Left renal pelvis (tissue), 4 donors: ENCODE measurements at places on chromosomes 2 and 18.

DNA sequence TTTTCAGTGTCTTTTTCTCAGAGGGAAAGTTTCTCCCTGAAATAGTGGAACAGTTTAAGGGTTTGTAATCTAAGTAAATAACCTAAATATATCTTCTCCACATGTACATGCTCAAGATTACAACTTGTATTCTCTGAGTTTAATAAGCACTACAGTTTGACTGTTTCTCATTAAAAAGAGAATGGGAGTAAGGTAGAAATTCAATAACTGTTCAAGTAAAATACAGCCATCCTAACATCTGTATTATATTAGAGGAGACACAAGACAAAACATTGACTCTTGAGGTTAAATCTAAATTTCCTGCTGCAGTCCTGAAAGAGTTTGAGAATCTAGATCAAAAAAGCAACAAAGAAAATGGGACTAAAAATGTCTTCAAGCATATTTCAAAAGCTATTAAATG is 73.0 kb upstream of the ZNF397 start:
- DNase-seq, result no peak

DNA sequence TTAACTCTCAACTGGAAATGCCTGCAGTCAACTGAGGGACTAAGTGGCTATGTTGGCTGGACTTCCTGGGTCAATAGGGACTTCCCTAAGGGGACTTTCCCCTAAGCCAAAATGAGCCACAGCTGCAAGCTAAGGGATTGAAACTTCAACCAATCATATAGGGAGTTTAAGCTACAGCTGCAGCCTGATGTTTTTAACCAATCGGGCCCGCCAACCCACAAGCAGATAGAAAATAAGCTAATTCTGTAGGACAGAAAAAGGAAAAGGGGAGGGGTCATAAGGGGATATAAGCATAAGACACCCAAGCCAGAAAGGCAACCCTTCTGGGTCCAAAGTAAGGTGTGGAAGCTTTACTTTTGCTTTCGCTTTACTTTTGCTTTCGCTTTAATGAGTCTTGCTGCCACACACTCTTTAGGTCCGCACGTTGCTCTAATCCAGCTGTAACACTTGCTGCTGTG is 927.5 kb downstream of the ERBB4 start:
- DNase-seq, result no peak

GRCh38 chr2:119730671-119731177 is 29.0 kb upstream of the PTPN4 start:
- DNase-seq, result no peak

GRCh38 chr2:72990695-72991438 is 73.5 kb downstream of the EMX1 start:
- no peak for DNase-seq

GRCh38 chr2:70935468-70936164 is at the start of gene ATP6V1B1:
Gene ATP6V1B1, plus strand, starts transcription at chr2:70935900. Its CDS starts 55 bp downstream, at chr2:70935955.
- DNase-seq, result peak; percentile 27

- DNase-seq, result no peak
Measured at GRCh38 chr2:208266553-208266893, 468 bp downstream of the PIKFYVE start.

- no peak for DNase-seq
Measured at GRCh38 chr2:95063086-95063958, 37.8 kb downstream of the MAL start.

DNA sequence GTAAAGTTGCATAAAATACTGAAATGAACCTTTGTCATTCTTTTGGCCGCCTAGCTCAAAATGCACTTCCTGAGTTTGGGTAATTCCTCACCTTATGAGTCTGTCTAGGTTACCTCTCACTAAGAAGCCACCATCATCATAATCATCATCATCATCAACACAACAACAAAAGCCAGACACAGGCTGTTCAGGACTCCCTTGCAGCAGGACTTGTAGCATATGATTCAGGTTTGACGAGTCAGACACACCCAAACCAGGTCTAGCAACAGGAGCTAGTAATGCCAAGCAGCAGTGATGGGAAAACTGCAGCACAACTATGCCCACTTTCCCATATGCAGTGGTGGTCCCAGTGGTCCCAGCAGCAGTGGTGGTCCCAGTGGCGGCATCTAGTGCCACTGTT is 2.8 kb upstream of the SGO2 start:
- DNase-seq, result no peak

DNA sequence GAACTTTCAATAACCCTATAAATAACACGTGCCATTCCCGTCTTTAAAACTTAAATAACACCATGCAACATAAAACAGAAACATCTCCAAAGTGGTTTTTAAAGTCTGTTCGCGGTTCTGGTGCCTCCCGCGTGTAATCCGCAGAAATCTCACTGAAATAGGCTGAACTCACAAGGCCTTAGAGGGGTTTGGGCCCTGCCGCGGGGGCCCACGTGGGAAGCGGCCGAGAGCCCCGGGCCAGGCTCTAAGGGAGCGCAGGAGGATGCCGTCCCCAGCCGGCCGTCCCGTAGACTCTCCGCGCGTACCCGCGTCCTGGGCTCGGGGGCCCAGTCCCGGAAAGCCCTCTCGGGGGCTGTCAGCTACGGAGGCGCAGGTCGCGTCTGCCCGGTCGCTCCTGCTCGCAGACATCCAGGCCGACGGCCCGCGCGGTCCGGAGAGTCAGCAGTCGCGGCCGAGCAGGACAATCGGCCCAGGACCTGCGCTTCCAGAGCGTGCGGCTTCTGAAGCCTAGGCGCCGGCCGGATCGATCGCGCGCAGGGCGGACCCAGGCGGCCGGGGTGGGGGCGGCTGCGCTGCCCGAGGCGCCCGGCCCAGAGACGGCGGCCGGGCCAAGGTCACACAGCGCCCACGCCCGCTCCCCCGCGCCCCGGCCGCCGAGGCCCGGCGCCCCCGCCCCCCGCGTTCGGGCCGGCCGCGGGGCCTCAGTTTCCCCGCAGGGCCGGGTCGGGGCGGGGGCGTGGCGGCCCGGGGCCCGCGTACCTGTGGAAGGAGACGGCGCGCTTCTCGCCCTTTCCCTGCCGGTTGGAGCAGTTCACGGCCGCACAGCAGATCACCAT is 558 bp downstream of the THAP4 start:
- DNase-seq, result no peak

GRCh38 chr18:42178376-42179080 is 223.5 kb downstream of the PIK3C3 start:
- DNase-seq, result no peak

- DNase-seq, result no peak
Measured at GRCh38 chr18:32695534-32695933, 77.3 kb downstream of the KLHL14 start.

GRCh38 chr2:64341461-64341860 is 112.5 kb upstream of the LGALSL start:
- no peak for DNase-seq

DNA sequence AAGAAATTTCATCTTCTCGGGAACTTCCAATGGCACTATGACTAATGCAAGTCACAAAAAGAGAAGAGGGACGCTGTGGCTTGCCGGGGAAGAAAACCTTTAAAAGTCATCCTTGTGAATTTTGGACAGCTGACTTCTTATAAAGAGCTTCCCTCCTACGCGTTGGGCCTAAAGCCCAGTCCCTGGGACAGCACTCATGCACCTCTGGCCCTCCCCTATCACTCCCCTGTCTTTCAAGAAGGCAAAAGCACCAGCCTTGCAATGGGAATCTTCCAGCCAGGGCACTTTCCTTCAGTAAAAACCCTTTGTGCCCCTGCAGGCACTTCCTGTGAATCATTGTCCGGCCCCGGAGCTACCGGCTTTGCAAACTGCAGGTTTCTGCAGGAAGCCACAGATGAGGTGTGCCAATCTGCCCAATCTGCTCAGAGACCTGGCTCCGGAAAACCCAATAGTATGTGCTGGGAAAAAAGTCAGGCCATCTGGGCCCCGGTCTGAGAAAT is 7.1 kb downstream of the MREG start:
- DNase-seq, result no peak

- DNase-seq, result no peak
Measured at GRCh38 chr2:180763263-180763989, 217.0 kb upstream of the UBE2E3 start.

- no peak for DNase-seq
Measured at GRCh38 chr2:16151281-16151570, 210.9 kb downstream of the MYCN start.

DNA sequence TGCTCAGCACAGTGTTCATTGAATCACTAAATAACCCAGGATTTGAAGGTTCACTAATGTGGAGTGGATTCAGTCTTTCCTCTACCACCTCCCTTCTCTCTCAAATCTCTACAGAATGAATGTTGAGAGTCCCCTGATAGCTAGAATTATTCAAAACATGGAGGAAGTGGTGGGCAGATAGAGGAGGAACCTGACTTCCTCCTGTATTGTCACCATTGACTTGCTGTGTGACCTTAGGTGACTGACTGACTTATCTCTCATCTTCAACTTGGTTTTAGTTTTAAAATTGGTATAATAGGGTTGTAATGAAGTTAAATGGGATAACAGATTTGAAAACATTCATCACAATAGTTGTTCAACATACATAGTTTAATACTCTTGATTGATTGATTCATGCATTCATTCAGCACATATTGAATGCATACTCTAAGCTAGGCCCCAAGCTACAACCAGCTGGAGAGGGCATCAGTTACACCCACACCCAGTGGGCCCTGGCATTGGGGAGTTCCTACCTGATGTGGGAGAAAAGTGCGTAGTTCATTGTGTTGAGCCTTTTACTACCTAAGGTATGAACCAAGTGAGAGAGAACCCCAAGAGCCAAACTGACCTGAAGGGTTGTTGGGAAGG is 96.0 kb downstream of the WDR7 start:
- no peak for DNase-seq

- no peak for DNase-seq
Measured at GRCh38 chr2:18178736-18179349, 300.4 kb downstream of the KCNS3 start.

DNA sequence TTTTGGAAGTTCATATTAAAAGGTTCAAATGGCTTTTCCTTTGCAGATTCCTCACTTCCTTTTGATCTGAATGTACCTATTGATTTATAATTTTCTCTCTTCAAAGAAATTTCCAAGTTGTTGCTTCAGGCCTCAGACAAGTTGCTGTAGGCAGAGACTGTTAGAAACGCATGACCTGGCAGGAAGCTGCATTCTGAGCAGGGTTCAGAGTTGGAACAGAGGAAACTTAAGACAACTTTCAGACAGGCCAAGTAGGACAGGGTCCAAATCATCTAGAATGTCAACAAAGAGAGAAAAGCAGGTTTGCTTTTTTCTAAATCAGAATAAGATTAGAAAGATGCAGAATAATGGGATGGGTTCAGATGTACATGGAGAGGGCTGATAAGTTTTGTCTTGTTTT is 416.3 kb downstream of the LRP1B start:
- DNase-seq, result no peak

DNA sequence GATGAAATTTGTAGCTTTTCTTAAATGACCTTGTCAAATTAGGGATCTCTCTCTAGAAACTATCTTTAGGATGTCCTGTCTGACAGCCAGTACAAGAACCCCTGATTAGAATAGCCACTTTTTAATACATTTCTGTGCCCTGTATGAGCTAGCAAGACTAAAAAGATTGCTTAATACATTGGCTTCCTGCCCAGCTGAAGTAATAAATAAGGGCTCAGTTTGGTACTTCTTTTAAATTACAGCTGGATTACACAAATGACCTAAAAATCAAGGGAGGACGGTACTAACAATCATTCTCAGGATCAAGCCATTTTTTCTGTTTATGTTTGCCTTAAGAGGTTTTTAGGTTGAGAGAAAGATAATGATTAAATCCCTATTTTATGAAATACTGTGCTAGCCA is 11.6 kb upstream of the OLA1 start:
- DNase-seq, result no peak

- no peak for DNase-seq
Measured at GRCh38 chr2:563512-563911, 113.7 kb downstream of the TMEM18 start.

- no peak for DNase-seq
Measured at GRCh38 chr2:71503837-71504236, 50.5 kb downstream of the DYSF start.

- DNase-seq, result no peak
Measured at GRCh38 chr2:36352701-36353100, 2.9 kb upstream of the CRIM1 start.

- no peak for DNase-seq
Measured at GRCh38 chr2:233772583-233772982, 5.5 kb upstream of the MROH2A start.
